ENCODE measurements at places on chromosomes 6 and 20.

DNA sequence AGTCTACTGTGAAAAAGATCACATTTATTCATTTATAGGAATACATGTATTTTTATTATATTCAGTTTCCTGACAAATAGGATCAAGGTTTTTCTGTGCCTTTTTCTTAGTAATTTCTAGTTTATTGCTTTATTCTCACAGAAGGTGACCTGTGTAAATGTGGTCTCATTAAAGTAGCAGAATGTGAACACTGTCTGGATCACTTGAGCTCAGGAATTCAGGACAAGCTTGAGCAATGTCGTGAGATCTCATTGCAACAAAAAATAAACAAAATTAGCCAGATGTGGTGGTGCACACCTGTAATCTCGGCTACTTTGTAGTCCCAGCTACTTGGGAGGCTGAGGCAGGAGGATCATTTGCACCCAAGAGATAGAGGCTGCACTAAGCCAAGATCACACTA is 516.7 kb downstream of the CDKAL1 start:
- no peak for DNase-seq

- DNase-seq: no peak
These were observed 128.7 kb downstream of the TMEM242 start for GRCh38 chr6:157194643-157195042.

- no peak for DNase-seq
These were observed 27.4 kb upstream of the FAM135A start for GRCh38 chr6:70385901-70386300.

- DNase-seq: no peak
These were observed 158.0 kb downstream of the DST start for GRCh38 chr6:56484669-56485068.

GRCh38 chr6:37689381-37689780 is 8.3 kb downstream of the MDGA1 start:
- DNase-seq: no peak

DNA sequence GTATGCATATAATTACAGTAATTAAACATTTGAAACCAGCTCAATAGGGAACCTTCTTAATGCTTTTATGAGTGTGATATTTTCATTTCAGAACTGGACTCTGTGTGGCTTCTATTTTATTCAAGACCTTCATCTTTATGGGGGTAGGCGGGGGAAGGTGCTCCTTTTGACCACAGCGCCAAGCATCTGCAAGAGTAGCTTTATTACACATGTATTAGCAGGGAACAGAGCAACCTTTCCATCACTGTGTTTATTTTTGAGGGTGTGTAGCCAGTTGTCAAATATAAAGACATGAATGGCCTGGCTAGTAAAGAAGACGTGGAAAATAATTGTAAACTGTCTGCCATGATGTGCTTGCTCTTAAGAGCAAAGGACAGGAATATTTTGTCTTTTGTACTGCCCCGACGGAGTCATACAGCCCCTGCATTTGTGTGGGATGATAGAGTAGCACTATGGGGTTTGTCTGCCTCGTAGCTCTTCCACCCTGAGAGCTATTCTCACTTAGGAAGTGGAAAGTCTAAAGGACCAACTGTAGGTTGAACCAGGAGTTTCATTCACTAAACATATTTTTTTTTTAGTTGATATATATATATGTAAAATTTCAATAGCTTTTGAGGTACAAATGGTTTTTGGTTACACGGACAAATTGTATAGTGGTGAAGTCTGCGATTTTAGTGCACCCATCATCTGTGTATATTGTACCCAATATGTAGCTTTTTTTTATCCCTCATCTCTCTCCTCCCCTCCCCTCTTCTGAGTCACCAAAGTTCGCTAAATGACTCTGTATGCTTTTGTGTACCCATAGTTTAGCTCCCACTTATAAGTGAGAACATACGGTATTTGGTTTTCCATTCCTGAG is 91.2 kb downstream of the CARMIL1 start:
- no peak for DNase-seq

All from activated CD8-positive, alpha-beta memory T cell treated with anti-CD3 and anti-CD28 coated beads for 1 hour (primary cell).